Stimulated activated naive CD8-positive, alpha-beta T cell treated with anti-CD3 and anti-CD28 coated beads, Interleukin-15, Interleukin-2, amounts not matched to agents 100 U/mL and 50 U/mL, for 24 hours (primary cell): ENCODE measurements at places on chromosomes 6 and 20.

- no peak for DNase-seq
These were observed 14.2 kb upstream of the DHX35 start for GRCh38 chr20:38947931-38948362.

GRCh38 chr20:10671221-10671918, 2.4 kb downstream of the JAG1 start:
- peak; percentile 44 for DNase-seq

DNA sequence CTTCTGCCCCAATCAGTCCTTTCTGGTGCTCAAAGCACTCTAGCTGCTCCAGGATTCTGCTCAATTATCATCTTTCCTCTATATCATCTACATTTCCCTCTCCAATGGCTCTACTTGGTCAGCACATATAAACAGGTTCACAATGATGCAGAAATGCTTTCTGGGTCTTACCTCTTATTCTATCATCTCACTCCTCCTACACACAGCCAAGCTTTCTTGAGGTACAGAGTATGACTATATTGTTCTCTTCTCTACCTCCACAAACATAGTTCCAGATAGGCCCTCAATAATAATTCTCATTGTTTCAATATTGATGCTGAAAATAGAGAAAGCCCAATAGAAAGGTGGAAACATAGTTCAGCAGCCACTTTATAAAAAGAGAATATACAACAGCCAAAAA, 48.2 kb downstream of the HIVEP2 start:
- DNase-seq = no peak

DNA sequence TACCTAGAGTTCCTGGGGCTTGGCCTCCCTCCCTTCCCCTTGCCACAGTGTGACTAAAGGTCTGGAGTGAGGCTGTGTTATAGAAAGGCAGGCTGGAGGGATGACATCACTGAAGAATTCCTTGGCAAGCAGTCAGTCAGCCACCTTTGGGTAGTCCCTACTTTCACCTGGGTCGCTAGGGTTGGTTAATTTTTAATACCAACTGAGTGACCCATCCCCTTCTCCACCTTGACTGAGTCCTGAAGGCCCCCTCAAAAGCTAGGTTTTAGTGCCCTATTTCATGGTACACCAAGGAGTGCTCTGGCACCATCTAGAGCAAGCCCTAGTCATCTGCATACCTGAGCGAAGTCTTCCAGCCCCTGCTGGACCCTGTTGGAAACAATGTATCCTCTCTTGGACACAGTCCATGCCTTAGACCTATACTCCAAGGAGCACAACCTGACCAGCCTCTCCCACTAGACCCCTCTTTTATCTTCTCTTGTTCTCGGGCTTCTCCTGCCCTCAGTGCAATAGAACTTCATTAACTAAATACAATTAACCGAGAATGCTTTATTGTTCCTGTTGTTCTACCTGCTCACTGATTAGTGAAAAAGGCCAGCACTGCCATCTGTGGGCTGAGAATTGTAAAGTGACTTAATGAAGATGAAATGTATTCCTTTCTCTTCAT, 44.6 kb downstream of the RIN2 start:
- no peak for DNase-seq

DNA sequence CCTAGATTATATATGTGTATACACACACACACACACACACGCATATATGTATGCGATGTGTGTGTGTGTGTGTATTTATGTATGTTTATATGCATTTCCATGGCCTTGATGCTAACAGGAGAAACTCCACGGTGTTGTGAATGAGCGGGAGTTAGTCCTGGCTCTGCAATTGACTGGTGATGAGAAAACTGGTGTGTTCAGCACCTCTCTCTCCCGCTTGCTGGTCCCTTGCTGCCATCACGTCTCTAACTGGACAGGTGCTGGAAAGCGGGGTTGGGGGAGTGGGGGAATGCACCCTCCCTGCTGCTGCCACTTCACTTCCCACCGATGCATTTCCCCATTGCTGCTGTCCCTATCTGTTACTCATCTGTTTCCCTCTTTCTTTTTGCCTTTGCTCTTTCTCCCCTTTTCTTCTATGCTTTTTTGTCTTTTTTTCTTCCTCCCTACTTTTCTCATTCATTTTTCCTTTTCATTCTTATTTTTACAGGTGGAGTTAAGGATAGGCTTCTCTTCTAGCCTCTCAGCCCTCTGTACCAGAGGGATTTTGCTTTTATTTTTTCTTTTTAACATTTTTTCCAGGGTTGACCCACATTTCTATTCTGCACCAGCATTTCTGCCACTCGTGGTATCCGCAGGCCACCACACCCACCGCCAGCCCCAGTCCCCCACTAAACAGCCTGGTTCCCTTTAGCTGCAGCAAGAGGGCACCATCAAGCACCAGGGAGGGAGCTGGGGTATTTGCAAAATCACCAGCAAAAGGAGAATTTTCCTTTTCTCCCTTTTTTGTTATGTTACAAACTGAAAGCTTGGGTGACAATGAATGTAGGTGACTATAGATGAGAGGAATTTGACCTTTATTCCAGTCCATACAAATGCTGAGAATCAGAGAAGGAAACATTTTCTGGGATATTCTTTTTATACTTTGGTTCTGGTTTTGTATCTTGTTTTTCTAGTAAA, 115.6 kb downstream of the TCP11 start:
- no peak for DNase-seq

GRCh38 chr20:2688041-2688591, 4.5 kb upstream of the EBF4 start:
- DNase-seq = peak; percentile 84

DNA sequence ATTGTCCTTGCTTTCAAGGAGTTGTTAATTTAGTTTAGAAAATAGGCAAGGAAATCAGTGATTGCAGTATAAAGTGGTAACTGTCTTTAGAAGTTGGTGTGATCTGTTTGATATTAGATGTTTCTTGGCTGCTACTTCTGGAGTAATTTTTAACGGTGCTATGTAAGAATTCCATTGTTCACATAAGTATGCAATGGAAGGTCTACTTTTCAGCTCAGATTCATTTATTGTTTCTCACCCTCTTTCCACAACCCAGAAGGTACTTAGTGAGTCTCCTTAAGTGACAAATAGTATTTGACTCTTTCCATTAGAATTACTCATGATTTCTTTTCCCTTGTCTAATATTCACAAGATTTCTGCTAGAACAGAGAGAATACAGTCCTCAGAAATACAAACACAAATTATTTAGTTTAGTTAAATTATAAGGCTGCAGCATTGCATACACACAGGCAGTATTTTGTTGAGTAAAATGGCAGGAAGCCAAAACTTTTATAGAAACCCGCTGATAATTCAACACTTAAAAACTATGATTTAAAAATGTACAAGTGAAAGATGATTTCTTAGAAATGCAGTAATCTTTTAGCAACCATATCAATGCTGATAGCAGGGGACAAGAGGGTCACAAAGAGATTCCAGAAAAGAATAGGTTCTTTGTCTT, 554.3 kb downstream of the CD109 start:
- no peak for DNase-seq

DNA sequence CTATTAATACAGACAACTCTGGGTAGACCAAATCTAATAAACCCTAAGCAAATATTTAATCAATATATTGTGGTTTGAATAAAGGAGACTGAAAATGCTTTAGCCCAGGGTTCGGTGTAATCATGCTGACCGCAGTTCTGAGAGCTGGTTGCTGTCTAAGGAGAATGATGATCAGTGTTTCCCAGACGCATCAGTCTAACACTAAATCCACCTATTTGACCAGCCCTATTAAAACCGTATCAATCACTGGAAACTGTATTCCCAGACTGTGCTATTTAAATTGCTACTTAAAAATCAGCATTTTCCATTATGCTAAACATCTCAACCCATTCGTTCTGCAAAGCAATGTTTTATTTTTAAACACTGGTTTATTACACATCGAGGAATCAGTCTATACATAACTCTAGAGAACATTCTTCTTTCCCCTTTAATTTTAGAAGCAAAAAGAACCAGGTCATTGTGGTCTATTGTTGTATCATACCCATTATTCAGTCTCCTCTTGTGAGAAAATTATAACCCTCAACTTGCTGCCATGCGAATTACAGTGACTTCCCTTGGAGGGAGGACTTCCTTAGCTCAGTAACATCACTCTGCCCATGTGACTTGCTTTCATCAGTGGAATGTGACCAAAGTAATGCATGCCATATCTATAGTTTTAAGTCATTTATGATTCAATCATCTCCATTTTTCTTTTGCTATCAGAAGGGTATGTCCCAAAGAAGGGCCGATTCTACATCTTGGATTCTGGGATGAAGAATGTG, 515.2 kb upstream of the JAG1 start:
- DNase-seq = no peak

GRCh38 chr6:25138233-25138933, 140.8 kb upstream of the CARMIL1 start:
- peak; percentile 67 for DNase-seq

DNA sequence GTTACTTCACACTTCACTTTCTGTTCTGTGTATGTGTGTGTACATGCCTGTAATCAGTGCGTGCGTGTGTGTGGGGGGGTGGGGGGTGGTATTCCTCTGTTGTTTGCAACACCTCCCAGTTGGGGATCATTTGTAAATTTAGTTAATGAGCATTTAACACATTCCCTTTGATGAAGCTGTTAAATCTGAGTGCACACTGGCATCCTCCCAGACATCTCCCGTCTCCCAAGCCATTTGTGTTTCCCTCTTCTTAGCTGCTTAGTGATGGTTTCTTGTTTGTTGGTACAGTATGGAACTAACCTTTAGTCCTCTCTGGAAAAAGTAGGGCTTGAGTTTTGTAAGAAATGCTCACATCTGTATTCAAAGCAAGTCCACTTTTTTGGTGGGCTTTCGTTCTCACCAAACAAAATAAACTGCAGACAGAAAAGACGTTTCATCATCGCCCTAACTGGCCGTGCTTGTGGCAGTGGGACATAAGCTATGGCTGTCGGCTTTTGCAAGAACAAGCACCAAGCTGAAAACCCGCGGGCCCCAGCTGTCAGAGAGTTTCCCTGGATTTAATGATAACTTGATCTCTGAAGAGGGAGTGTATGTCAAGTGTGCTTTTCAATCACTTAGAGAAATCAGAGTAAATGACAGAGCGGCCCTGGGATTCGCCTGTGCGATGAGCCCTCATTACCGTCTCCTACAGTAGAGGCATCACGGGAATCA, 54.9 kb upstream of the SASH1 start:
- no peak for DNase-seq

DNA sequence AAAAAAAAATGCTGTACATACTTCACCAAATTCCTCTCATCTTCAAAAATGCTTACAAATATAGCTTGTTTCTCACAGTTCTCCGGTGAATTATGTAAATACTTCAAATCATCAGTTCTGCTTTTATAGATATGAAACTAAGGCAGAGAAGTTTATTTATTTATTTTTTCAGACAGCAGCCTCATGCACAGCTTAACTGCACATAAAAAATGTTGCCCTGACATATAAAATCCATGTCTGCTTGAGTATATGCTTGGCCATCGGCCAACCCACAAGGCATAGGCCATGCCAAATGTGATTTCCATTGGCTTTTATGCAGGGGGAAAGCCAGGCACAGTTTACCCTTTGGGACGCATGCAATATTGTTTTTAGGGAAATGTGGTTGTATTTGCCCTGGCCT, 57.3 kb upstream of the PHACTR2 start:
- DNase-seq = no peak

DNA sequence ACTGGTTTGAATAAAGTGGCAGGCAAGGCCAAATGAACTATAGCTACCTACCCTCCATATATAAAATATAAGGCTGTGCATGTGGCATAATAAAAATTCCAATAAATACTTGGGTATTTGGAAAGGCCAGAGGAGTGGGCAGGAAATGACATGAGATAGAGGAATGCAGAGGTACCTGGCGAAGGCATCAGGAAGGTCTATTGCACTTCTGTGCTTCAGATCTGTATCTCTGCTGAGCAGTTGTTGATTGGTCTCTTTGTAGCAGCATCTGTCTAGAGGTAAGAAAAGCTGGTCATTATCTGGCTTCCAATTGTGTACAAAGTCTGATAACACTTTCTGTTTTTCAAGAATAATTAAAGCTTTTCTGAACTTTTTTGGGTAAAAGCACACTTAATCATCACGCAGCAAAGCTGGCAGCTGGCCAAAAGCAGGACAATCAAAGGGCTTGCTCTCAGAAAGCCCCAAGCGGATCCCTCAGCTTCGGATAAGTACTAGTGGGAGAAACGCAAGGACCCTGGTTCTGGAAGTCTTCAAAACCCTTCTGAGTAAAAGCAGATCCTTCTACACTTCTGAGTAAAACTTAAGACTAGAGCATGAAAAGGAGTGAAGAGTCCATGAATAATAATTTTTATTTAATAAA, 120.1 kb upstream of the TCF21 start:
- DNase-seq = no peak

DNA sequence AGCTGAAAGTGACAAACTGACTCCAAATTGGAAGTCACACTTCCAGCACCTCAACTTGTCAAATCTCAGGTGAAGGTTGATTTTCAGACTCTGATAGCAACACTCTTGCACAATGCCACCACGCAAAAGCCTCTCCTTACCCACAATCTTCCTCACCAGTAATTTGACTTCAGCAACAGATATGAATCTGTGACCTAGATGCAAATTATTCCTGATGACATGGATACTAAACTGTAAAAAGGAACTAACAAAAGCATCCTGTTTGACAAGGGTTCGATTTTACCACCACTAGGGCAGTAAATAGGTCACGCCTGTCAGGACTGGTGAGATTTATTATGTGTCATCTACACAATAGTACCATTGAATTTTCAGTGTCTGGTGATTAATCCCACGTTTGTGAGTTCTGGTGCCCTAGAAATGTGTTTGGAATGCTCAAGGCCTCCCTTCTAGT, 134.4 kb upstream of the COL21A1 start:
- no peak for DNase-seq

DNA sequence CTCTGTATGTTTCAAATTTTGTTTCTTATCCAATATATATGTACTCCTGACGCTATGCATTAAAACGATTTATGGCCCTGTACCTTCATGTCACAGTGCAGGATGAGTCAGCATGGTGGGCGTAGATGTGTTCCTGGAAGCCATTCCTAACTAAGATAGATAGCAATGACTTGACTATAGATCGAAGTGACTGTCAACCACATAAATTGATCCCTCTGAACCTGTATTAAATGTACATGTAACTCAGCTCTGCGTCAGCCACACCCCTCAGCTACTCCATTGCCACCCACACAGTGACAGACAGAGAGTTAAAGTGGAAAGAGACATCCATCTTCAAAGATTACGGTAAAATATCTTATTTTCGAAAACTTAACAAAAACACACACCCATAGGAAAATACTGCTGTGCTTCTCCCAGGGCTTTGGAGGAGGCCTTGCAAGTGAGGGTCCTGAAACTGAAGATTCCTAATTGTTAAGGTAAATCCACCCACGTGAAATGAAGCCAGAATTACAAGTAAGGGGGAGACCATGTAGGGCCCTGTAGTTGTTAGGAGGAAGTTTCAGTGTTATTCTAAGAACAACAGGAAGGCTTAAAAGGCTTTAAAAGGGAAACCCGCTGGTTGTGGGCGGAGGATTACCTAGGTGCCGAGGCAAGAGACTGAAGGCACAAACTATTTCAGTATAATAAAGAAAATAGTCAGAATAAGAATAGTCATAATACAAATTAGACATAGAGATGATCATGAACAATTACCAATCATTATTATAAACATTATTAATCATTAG, 10.3 kb upstream of the RAD21L1 start:
- peak; percentile 55 for DNase-seq
